Fibroblast of lung (primary cell): ENCODE measurements at places on chromosomes 3 and 15. TPM values are rescaled to one million over a fixed set of nuclear protein-coding genes. Genes with fewer than 3 reads are reported as not detected.

DNA sequence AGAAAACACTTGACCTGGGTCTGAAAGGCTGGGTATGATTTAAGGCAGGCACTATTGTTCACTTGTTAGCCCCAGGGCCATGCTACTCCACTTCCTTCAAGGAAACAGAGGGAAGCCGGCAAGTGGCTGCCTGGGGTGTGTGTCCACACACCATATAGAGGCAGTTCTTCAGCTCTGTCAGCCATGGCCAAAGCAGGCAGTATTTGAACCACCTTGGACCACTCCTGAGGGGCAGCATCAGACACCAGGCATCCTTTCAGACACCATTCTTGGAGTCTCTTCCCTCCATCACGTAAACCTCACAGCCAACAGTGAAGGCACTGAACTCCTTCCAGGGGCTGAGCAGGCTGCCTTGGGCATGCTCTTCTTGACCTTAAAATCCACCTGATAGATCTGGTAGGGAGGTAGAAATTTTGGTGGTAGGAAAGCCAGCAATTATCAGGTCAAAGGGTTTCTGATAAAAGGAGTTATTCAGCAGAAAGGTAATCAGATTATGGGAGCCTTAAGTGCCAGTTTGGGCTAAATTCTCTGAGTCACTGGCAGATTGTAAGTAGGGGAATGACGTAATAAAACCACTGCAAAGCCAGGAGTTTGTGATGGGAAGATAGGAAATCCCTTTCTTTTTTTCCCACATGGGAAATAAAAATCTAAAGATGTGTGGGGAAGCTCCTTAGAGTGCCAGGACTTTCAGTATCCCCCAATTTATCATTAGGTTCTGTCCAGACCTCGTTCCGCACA, 20.2 kb downstream of the TGFBR2 start:
- no peak overlapping the region for H3K4me3 ChIP-seq
- peaks cover 9% of the 10 kb centered on the region for H3K4me1 ChIP-seq
- H3K27ac ChIP-seq: peak overlapping the region; percentile 56
- H3K27me3 ChIP-seq: no peaks in the 10 kb centered on the region

- DNase-seq: peak; percentile 73
- H3K27ac ChIP-seq: no peak overlapping the region
- H3K4me3 ChIP-seq: no peak overlapping the region
- no peaks in the 10 kb centered on the region for H3K27me3 ChIP-seq
These were observed 62.3 kb downstream of the CEP152 start for GRCh38 chr15:48748535-48748934.

GRCh38 chr15:31408724-31409123, 82.1 kb downstream of the KLF13 start:
- no peak overlapping the region for H3K27ac ChIP-seq
- H3K36me3 ChIP-seq: no peaks in the 10 kb centered on the region
- no peak for DNase-seq
- H3K4me1 ChIP-seq: no peaks in the 10 kb centered on the region

CORO2B gene
- 15.7 and 25.3 TPM in 2 replicates for total RNA-seq

TMC3 gene
- total RNA-seq: not detected in 2 replicates

- H3K27ac ChIP-seq: no peak overlapping the region
- H3K36me3 ChIP-seq: no peaks in the 10 kb centered on the region
- no peaks in the 10 kb centered on the region for H3K27me3 ChIP-seq
These were observed 15.0 kb downstream of the FBLN2 start for GRCh38 chr3:13563911-13564310.

UBXN7 gene
- 21.1 and 28.1 TPM in 2 replicates for total RNA-seq

LINS1 gene
- 7.3 and 7.7 TPM in 2 replicates for total RNA-seq

- H3K36me3 ChIP-seq: no peaks in the 10 kb centered on the region
- peaks cover 23% of the 10 kb centered on the region for H3K27me3 ChIP-seq
- no peaks in the 10 kb centered on the region for H3K4me1 ChIP-seq
- DNase-seq: peak; percentile 66
- no peak overlapping the region for H3K27ac ChIP-seq
- H3K4me3 ChIP-seq: no peak overlapping the region
These were observed 4.6 kb downstream of the ITGA11 start for GRCh38 chr15:68427366-68427765.

- no peaks in the 10 kb centered on the region for H3K27me3 ChIP-seq
- no peak overlapping the region for H3K27ac ChIP-seq
- H3K36me3 ChIP-seq: no peaks in the 10 kb centered on the region
- H3K4me3 ChIP-seq: no peak overlapping the region
These were observed 3.4 kb downstream of the TMEM212 start for GRCh38 chr3:171846597-171846996.

- H3K27me3 ChIP-seq: no peaks in the 10 kb centered on the region
- H3K4me1 ChIP-seq: no peaks in the 10 kb centered on the region
- H3K4me3 ChIP-seq: no peak overlapping the region
- no peaks in the 10 kb centered on the region for H3K36me3 ChIP-seq
These were observed 5.1 kb downstream of the SLC2A2 start for GRCh38 chr3:171021377-171021776.

- H3K27ac ChIP-seq: no peak overlapping the region
- no peak overlapping the region for H3K4me3 ChIP-seq
- no peaks in the 10 kb centered on the region for H3K4me1 ChIP-seq
- no peak for DNase-seq
These were observed 135.4 kb downstream of the MCTP2 start for GRCh38 chr15:94366781-94367180.

- peaks cover 3% of the 10 kb centered on the region for H3K4me1 ChIP-seq
- H3K36me3 ChIP-seq: no peaks in the 10 kb centered on the region
- H3K4me3 ChIP-seq: no peak overlapping the region
- peak; percentile 78 for DNase-seq
These were observed 498.1 kb upstream of the TPRG1 start for GRCh38 chr3:188673646-188674186.

GALNT15 gene
- total RNA-seq: 37.7 and 47.3 TPM in 2 replicates
